ENCODE measurements at places on chromosomes 4 and X. TPM values are rescaled to one million over a fixed set of nuclear protein-coding genes. Genes with fewer than 3 reads are reported as not detected.

Gene MAGED4B
- 1.2 TPM for total RNA-seq

Gene GLOD5
- total RNA-seq, result not detected

Gene TMPRSS11A
- total RNA-seq, result not detected

Gene TEC
- total RNA-seq, result 0.27 TPM

Gene PDZD11
- total RNA-seq, result 44.9 TPM

Gene DCHS2
- total RNA-seq, result under 0.01 TPM

Gene SLITRK4
- total RNA-seq, result 64.4 TPM

Gene GLRB
- total RNA-seq, result 5.6 TPM

Gene TNMD
- not detected for total RNA-seq

Gene CENPVL3
- total RNA-seq, result not detected

Gene SLC9B1
- 0.22 TPM for total RNA-seq

Gene DCAF4L1
- 0.13 TPM for total RNA-seq

Gene MAGEA12
- total RNA-seq, result not detected

Gene C4orf17
- not detected for total RNA-seq

Gene CT55
- total RNA-seq, result not detected

Gene NXF2B
- total RNA-seq, result not detected

Gene YY2
- total RNA-seq, result 2.3 TPM

Gene NAT8L
- 0.07 TPM for total RNA-seq

Data from thoracic aorta endothelial cell (primary cell).